ENCODE measurements at places on chromosomes 2 and 18.

DNA sequence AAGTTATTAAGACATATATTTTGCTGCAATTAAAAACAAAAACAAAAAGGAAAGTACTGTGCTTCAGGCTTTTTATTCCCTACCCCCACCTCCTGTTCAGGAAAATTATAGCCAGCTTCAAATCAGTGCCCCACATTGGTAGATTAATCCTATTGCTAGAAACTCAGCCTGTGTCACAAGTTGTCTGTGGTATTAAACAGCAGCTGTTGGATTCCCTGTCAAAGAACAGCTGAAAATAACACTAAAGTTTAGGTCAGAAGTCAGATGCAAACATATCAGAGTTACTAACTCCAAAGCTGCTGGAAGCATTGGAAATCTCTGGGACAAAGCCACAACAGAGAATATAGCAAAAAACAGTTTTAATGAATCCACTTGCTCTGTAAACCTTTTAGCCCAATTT lies 818 bp upstream of the CCDC141 start:
- no peak for DNase-seq

DNA sequence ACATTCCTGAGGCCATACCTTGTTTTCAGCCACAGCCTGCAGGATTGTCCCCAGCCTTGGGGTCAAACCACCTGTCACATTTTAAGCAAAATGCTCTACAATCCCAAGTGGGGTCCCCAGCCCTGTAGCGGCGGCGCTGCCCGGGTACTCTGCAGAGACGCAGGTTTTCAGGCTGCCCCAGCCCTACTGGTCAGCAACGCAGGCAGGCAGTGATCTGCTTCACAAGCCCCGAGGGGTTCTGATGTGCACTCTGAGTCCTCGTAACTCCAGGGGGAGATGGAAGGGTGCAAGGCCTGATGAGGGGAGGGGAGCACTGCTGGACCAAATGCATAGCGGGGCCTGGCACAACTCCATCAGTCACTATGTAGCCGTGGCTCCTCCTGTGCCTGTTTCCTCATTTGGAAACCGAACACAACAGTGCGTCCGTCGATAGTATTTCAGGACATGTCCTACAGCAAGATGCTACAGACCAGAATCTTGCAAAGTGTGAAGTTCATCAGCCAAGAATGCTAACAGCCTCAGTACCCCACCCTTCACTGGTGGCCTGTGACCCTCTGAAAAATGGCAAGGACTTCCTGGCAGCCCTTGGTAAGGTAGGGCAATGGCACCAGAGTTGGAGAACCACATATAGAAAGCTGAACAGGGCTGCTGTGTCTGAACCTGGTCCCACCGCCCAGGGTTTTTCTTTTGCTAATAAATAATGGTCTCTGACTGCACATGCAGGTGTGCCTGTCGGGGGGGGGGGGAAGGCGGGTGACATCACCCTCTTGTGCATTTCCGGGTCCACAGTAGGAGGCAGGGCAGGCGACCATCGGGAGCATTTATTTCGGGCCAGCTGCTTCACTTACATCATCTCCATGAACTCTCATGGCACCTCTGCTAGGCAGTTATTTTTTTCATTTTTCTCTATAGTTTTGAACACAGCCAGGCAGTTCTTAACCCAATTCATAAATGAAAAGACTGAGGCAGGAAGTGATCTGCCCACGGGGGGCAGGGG lies 50.6 kb upstream of the TFCP2L1 start:
- DNase-seq, result no peak

GRCh38 chr2:132374961-132375360 lies 41.6 kb upstream of the GPR39 start:
- DNase-seq, result peak; percentile 12

- no peak for DNase-seq
Measured at GRCh38 chr18:10412933-10413332, 41.5 kb upstream of the APCDD1 start.

DNA sequence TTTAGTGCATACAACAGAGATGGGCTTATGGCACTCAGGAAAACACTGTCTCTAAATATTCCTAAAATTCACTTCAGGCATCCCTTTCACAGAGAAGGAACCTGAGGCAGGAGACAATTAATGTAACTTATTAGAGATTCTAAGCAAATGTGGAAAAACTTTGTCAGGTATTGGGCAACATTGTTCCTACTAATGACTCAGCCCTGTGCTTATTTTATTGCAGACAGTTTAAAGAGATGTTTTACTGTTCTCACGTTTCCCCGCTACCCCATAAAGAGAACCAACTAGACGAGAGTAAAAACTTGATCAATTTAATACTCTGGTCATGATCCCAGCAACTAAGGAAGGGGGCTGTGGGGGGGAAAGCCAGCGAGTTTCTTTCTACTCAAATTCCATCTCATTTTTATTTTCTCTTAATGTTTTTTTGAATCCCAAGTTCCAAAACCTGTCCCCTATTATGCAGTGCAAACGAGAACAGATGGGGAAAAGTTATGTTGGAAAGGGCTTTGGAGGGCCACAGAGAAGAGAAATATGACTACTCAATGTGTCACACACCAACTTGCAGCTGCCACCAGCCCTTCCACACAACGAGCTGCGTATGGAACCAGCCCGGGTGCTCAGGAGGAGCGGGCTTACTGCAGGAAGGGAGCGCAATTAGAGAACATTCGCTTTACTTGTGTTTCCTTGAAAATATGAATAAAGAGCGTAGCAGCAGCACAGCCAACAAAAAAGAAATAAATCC lies 18.7 kb upstream of the ACVR1 start:
- peak; percentile 38 for DNase-seq

DNA sequence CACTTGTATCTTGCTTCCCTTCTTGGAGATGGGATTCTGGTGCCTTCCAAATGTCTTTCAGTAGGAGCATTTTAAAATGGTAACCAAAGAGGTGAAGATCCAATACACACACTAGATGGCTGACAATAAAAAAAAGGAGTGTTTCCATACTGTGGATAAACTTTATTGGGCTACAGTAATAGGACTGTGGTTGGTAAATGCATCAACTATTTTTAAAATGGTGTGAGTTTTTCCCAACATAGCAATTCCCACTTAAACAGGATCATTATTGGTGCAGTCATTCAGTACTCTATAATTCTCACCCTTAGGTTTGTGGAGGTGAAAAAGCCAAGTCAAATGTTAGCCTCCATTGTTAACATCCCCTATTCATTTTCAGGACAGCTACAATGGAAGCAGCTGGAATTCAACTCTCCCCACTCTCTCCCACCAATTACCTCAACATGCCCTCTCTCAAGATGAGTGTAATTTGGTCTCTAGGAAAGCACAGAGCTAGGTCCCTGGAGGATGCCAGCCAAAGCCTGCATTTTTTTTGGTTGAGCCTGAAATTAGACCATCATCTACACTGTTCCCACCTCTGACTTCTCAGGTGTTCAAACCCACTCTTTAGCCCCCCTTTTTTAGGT lies 273.3 kb downstream of the TCF4 start:
- DNase-seq, result no peak

GRCh38 chr2:140257692-140258300 lies 1477.6 kb upstream of the NXPH2 start:
- no peak for DNase-seq

GRCh38 chr18:28256166-28256565 lies 79.2 kb upstream of the CDH2 start:
- DNase-seq, result peak; percentile 87

GRCh38 chr2:32741575-32741974 lies 113.7 kb downstream of the TTC27 start:
- DNase-seq, result peak; percentile 4

DNA sequence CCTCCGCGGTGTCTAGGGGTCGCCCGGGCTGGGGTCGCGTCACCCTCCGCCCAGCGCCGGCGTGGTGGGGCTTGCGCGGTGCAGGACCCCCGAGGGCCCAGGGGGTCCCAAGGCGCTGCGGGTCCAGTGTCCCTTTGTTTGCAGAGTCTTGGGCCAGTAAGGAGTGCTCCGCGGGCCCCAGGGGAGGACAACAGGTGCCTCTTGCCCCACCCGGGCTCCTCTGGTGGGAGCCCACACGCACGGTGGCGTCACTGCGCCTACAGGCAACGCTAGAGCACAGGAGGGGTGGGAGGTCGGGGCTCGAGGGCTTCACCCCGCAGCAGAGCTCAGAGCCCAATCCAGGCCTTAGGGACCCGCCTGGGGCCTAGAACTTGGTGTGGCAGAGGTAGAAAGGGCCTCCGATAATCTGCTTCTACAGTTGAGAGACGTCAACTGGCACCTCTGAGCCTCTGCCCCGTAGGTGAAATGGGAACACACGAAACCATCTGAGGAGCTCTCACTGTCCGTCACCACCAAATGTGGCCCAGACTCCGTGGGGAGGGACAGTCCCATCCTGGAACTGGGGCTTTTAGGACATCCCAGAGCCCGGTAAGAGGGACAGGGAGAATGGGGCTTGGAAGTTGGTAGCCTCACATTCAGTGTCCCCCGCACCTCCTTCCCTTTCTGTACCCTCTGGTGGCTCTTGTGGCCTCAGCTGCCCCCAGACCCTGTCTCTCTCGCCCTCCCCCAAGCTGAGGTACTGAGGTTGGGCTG lies 1.4 kb downstream of the ARID5A start:
- no peak for DNase-seq

DNA sequence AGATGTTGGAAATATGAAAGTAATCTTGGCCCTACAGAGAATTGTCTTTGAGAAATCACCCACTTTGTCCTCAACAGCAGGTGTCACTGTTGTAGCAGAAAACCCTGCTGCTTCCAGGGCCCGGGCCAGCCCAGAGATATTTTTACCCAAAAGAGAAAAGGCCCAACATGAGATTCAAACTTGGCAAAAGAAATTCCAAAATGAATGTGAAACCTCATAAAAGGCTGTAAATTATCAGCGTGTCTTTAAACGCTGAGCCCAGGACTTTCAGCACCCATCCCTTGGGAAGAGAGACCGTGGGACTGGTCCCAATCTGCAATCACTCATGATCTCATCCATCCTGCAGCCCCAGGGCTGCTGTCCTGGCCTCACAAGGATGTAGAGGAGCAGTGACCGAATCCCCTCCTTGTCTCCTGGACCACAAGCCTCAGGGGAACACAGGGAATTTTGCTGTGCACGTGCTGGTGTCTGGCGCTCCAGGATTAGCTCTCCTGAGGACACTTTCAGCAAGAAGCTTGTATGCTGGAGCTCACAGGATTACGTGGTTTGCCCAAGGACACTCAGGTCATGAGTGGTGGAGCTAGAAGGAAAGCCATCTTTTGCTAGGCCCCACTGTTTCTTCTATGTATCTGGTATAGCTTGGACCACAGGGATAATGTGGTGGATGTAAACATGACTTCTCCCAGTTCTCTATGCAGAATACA lies 202.1 kb downstream of the RNF144A start:
- DNase-seq, result peak; percentile 42

DNA sequence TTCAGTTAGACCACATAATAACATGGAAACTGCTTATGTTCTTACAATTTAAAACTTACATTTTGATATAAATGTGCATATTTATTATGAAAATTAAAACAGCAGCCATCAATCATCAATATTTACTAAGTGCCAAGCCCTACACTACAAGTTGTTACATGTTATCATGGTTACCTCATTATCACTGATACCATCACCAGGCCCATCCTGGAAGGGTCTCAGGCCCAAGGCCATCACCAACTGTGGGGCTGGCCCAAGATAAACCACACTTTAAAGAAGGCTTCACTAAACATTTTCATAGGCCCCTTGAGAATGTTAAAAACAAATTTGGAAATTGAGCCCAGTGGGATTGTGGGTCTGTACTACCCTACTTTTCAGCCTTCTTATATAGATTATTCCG lies 6.4 kb downstream of the ITSN2 start:
- no peak for DNase-seq

GRCh38 chr2:236531996-236532395 lies 37.6 kb upstream of the ACKR3 start:
- no peak for DNase-seq

- no peak for DNase-seq
Measured at GRCh38 chr18:25817546-25818237, 272.7 kb downstream of the SS18 start.

- peak; percentile 5 for DNase-seq
Measured at GRCh38 chr2:130963849-130964793, 127.4 kb downstream of the ARHGEF4 start.

DNA sequence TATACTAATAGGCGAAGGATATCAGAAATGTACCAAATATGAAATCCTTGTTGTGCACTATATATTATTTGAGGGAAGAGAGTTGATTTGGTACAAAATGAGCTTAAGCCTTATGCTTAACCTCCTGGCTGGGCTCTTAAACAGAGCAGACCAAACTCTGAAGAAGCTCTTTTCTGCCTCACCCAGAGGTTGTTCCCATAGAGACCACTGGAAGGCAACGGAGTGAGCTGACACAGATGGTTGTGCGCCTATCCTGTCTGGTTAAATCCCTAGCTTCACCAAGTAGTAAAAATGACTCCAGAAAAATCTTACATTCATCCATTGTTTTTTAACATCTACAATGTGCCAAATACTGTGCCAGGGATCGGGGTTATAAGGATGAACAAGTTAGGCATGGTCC lies 55.9 kb upstream of the NOL4 start:
- DNase-seq, result no peak

DNA sequence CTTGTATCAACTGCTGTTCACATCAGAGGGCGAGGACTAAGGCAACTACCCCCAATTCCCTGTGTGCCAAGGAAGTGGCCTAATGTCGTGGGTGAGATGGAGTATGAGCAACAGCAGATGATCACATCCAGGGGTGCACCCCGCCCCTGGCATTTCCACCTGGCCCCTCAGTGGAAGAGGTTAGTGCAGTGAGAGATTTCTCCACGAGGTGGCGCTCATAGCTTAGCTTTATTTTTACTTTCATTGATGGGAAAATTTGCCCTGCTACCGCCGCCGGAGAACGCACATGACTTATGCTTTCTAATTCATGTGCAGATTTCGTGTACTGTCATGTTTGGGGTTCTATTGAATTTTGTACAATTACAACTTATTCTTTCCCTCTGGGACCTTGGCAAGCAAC lies 470.6 kb upstream of the MEX3C start:
- peak; percentile 52 for DNase-seq

DNA sequence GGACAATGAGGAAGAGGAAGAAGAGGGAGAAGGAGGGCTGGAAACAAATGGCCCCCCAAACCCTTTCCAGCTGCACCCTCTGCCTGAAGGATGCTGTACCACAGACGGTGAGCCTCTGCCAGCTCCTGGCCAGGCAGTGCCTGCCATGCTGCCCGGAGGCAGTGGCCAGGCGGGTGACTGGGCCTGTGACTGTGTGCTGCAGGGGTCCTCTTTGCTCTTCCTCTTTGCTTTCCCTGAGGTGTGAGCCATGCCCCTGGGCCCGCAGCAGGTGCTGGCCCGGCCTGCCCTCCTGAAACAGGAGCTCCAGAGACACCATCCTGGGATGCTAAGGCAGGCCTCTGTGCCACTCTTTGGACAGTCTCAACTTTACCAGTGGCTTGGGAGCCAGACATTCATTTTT lies 28.6 kb downstream of the GREB1 start:
- no peak for DNase-seq
